NCI-H1436 (cell line): ENCODE measurements at places on chromosomes 6 and 20.
A peak's percentile ranks its signal among the peaks of the same experiment; 100 is the strongest.

DNA sequence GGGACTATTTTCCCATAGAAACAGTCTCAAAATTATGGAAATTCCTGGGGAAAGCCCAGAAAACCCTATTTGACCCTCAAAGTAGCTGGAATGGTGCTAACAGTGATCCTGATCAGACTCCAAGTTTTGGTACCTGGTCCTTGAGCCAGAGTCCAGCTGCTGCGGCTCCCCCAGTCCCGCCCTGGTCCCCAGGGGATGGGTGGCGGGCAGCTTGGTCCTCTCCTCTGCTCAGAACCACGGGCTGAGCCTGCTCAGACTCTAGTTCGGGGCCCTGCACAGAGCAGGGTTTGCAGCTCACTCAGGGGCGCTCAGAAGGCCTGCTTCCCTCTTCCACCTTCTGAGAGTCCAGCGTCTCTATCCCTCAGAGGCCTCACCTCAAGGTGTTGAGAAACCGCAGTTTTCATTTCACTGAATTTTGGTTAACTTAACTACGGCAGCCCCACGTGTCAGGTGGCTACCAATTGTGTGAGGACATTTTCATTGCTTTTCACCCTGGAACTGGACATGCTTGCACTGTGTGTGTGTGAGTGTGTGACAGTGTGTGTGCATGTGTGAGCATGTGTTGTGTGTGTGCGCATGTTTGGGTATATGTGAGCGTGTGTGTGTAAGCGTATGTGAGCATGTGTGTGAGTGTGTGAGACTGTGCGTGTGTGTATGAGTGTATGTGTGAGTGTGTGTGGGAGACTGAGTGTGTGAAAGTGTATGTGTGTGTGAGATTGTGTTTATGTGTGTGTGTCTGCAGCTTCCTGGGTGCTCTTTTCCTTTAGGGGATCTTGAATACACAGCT lies 44.2 kb upstream of the PDE10A start:
- DNase-seq, result no peak

DNA sequence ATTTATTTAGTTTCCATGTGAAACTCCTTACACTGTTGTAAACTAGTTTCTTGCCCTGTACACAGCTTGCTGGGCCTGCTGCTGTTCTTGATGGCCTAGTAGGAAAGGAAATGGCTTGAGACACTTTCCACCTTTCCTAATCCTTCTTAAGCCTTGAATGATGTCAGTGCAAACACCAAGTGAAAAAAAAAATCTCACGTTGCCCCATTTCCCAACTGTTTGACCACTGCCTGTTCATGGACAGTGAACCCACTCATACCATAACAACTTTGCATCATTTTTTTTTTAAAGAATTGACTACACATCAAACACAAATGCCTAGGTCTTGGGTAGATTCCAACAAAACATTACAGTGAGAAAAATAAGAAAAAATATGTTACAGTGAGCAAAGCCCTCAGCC lies 653.6 kb upstream of the FLRT3 start:
- DNase-seq, result no peak

GRCh38 chr6:121333196-121333595 lies 1.1 kb downstream of the TBC1D32 start:
- DNase-seq, result no peak

DNA sequence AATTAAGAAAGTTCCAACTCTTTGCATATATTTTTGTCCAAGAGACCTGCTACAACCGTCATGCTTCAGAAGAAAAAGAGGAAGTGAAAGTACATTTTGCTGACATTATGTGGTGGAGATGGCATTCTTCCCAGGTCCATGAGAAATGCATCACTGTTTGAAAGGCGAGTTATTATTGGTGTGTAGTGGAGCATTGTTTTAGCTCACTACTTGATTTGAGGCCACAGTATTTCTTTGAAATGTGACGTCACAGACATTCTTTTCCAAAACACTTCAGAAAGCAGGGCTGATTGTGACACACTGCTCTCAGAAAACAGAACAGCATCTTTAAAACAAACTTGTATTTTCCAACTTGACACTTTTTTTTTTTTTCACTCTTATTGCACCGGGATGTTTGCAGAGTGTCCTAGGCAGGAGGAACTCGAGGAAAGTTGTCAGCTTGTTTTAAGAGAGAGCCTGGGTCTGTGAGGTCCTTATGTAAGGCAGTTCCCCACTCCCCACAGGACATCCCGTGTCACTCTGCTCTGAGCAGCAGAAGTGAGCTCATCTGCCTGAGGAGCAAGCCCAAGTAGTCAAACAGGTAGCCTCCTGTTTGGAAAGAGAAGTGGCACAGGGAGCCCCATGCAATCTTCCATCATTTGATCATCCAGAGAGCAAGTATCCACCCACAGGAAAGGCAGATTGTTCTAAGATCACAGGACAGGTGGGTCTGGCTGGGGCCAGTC lies 1.1 kb downstream of the SPTLC3 start:
- no peak for DNase-seq

DNA sequence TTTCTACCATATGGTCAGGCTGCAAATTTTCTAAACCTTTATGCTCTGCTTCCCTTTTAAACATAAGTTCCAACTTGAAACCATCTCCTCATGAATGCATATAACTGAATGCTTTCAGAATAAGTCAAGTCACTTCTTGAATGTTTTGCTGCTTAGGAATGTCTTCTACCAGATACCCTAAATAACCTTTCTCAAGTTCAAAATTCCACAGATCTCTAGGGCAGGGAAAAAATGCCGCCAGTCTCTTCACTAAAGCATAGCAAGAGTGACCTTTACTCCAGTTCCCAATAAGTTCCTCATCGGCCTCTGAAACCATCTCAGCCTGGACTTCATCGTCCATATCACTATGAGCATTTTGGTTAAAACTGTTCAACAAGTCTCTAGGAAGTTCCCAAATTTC lies 1011.2 kb upstream of the CITED2 start:
- DNase-seq, result no peak

DNA sequence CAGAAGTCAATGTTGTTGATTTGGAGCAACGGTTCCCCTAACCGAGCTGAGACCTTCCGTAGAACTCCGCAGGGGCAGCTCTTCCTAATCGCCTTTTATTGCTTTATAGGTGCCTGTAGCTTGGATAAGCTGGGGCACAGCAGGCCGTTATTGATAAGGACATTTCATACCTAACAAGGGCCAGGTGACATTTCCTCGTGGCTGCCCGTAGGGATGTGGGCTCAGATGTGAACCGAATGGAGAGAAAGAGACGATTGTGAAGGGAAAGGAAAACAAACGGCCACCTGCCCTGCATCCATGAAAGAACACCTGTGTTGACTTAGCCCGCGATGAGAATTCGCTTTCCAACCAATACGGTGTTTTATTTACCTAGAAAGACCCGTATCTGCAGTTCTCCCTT lies 53.3 kb upstream of the DACT2 start:
- DNase-seq, result no peak

GRCh38 chr20:38528167-38528566 lies 52.8 kb upstream of the ADIG start:
- no peak for DNase-seq

- no peak for DNase-seq
These were observed 54.8 kb upstream of the KCNG1 start for GRCh38 chr20:51077686-51078060.

DNA sequence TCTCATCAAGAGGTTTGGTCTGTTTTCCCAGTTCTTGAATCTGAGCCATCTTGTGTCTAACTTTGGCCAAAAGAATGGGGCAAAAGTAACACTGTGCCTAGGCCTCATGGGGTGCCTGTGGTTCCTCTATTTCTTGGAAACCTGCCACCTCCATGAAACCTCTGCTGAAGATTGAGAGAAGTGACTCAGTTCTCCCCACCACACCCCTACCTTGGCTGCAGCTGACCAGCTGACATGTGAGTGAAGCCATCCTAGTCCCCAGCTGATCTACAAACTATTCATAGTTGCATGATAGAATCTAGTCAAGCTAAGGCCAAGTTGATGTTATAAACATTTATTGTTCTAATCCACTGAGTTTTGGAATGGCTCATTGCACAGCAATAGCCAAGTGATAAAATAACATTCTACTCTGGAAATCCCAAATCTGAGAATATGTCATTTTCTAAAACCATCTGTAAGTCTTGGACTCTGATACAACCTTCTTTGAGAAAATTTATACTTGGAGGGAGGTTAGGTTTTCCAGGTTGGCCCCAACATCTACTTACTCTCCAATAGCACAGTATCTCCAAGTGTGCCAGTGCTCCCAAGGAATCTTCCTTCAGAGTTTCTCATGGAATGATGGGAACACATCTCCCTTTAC lies 107.0 kb upstream of the SMLR1 start:
- DNase-seq, result no peak

GRCh38 chr6:4210629-4211419 lies 75.4 kb upstream of the ECI2 start:
- peak; percentile 9 for DNase-seq

- no peak for DNase-seq
These were observed 14.2 kb upstream of the FOXQ1 start for GRCh38 chr6:1297746-1298145.

DNA sequence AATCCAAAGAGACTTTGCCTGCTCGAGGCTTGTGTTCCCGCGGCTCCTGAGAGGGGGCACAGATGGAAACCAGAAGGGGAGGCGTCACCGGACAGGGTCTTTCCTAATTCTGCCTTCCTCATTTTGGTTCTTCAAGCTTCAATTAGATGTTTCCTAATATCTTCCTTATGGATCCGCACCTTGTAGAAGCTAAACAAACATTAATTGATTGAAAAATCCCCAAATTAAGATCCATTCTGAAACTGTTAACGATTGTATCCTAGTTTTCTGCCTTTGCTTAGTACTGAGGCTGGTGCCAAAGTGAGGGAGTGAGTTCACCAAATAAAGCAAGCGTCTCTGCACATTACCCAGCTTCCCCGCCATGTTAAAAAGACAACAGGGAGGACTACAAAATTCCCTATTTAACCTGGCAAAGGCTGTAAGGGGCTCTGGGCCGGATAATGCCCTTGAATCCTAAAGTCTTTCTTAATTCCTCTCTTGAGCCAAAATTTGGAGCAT lies 123.2 kb downstream of the GPX5 start:
- no peak for DNase-seq

DNA sequence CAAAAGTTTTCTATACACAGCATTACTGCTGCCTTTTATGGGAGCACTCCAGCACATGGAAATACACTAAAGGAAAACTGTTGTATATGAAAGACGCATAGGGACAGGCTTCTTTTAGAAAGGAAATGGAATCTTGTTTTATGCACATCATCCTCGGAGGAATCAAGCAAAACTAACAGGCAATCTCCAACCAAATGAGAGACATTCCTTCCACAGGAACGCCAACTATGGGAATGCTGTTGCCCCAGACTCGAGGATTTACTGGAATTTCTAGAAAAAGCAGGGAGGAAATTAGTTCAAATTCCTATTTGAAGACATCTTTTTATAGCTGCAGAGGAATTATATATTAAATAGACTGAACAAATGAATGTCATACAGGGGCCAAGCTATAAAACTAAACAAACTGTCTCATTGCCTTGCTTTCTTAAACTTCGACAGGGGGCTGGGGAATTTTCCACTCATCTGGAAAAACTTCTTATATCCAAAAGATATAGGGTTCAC lies 52.2 kb downstream of the LYRM4 start:
- no peak for DNase-seq
